ENCODE measurements at places on chromosomes 3 and 15.

DNA sequence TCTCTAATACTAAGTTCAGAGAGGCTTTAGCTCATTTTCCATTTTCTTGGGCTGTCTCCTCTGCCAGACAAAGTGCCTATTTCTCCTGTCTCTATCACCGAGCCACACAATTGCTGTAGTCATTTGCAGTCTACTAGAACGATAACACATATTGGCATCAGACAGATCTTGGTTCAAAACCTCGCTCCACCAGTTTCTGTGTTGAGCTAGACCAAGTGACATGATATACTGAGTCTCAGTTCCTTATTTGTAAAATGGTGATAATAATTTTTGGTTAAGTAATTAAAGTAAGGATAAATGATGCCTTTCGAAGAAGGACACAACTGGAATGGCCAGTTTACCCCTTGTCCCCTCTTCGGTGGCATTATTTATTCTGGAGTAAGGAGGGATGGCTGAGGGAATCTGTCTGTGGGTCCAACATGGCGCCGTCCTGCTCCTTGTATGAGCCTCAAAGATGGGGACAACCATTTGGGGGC is 398 bp upstream of the RAB7A start:
- no peak for DNase-seq

- DNase-seq = no peak
Observed at GRCh38 chr3:8762607-8763377, 6.6 kb downstream of the OXTR start.

DNA sequence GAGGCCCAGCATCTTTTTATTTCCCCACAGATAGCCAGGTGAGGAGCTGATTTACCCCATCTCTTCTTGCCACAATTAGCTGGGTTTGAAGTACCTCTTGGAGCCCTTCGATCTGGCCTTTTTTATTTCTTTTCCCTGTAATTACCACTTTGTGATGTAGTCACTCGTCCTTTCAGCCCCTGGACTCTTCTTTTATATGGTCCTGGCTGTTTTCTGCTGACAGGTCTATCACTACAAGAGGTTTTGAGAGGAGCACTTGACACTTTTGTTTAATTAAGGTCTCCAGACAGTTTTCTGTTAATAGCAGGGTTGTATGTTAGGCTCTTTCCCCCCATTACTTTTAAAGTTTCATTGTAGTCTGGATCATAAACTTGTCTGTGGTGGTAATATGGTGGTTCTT is 11.8 kb downstream of the ATXN7 start:
- no peak for DNase-seq

GRCh38 chr3:85867072-85867471 is 908.3 kb downstream of the CADM2 start:
- DNase-seq = no peak

GRCh38 chr3:55984626-55985025 is 483.6 kb downstream of the ERC2 start:
- no peak for DNase-seq

DNA sequence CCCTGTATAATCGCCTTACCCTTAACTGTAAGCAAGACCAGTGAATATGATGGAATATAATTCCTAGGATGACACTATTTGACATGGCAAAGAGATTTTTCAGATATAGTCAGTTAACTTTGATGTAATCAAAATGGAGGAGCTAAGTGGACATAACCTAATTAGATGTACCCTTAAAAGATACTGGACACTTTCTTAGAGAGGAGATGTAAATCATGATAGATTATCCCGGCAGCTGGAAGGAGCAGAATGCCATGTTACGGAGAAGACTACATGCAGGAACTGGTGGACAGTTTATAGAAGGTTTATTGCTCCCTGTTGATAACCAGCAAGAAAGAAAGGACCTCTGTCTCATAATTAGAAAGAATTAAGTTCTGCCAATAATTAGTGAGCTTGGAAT is 1142.9 kb downstream of the SI start:
- DNase-seq = no peak

GRCh38 chr3:15936312-15936711 is 138.5 kb upstream of the ANKRD28 start:
- DNase-seq = no peak
